Gastroesophageal sphincter (tissue), 4 donors: ENCODE measurements at places on chromosomes 2 and 18. TPM values are rescaled to one million over a fixed set of nuclear protein-coding genes. Genes with fewer than 3 reads are reported as not detected.

MROH2A gene
- not detected for total RNA-seq

ABCA12 gene
- total RNA-seq, result not detected

RBKS gene
- 1.1 TPM for total RNA-seq

EML6 gene
- 0.62 TPM for total RNA-seq

CYRIA gene
- total RNA-seq, result 20.7 TPM

AP1S3 gene
- 4.6 TPM for total RNA-seq

IGFBP5 gene
- total RNA-seq, result 532 TPM

MEP1B gene
- not detected for total RNA-seq

LYG1 gene
- 1.2 TPM for total RNA-seq

PDE1A gene
- total RNA-seq, result 17.2 TPM

NCKAP1 gene
- 283 TPM for total RNA-seq

GDF7 gene
- total RNA-seq, result 1.2 TPM

MC4R gene
- total RNA-seq, result 0.93 TPM

HOXD8 gene
- total RNA-seq, result 6.9 TPM

BOLL gene
- not detected for total RNA-seq

ARHGAP28 gene
- total RNA-seq, result 1.9 TPM

AQP12A gene
- total RNA-seq, result not detected

UGT1A4 gene
- not detected for total RNA-seq

ELOA2 gene
- not detected for total RNA-seq

CD28 gene
- 2.3 TPM for total RNA-seq

DSC3 gene
- 0.27 TPM for total RNA-seq

ERICH2 gene
- total RNA-seq, result not detected

LCT gene
- total RNA-seq, result not detected

CD8B2 gene
- total RNA-seq, result not detected

SUMO1 gene
- 67.3 TPM for total RNA-seq

ESPNL gene
- total RNA-seq, result 0.12 TPM

PAX3 gene
- 0.31 TPM for total RNA-seq

SKOR2 gene
- not detected for total RNA-seq

RBFA gene
- total RNA-seq, result 38.8 TPM

ANKRD23 gene
- total RNA-seq, result 1.2 TPM

NEB gene
- total RNA-seq, result 0.15 TPM

RGPD4 gene
- total RNA-seq, result not detected

PHLPP1 gene
- total RNA-seq, result 15.8 TPM

ESCO1 gene
- 23.4 TPM for total RNA-seq

IL36RN gene
- total RNA-seq, result not detected

UGT1A5 gene
- total RNA-seq, result not detected

HOXD12 gene
- not detected for total RNA-seq

PTPN2 gene
- 21.7 TPM for total RNA-seq

ASXL3 gene
- 0.93 TPM for total RNA-seq

COL5A2 gene
- total RNA-seq, result 104 TPM

SLC5A7 gene
- 2.3 TPM for total RNA-seq

LINC00305 gene
- not detected for total RNA-seq

ANKRD53 gene
- 1.0 TPM for total RNA-seq

GAL3ST2 gene
- not detected for total RNA-seq

GALR1 gene
- total RNA-seq, result 0.62 TPM

PRSS56 gene
- total RNA-seq, result not detected

DAPL1 gene
- total RNA-seq, result 3.0 TPM

SERPINE2 gene
- 130 TPM for total RNA-seq

SS18 gene
- 78.8 TPM for total RNA-seq

ATP8B1 gene
- 22.1 TPM for total RNA-seq
